Placental epithelial cell (primary cell): ENCODE measurements at places on chromosomes 2 and 18. TPM values are rescaled to one million over a fixed set of nuclear protein-coding genes. Genes with fewer than 3 reads are reported as not detected.

Gene EFHD1
- total RNA-seq, result 3.8 and 5.5 TPM in 2 replicates

Gene TMEM169
- total RNA-seq, result 0.39 TPM in 1 of 2 replicates, not detected in the other

Gene RESP18
- not detected in 2 replicates for total RNA-seq

Gene LHCGR
- not detected in 2 replicates for total RNA-seq

Gene AGXT
- total RNA-seq, result not detected in 2 replicates

Gene SCRN3
- 9.0 and 17.8 TPM in 2 replicates for total RNA-seq

Gene ASB3
- total RNA-seq, result 24.3 and 24.9 TPM in 2 replicates

Gene CCDC74A
- 5.2 and 5.5 TPM in 2 replicates for total RNA-seq

Gene TEX44
- total RNA-seq, result not detected in 2 replicates

Gene SCTR
- not detected in 2 replicates for total RNA-seq

Gene FOXI3
- total RNA-seq, result not detected in 2 replicates

Gene ATOH8
- 0.39 TPM in 1 of 2 replicates, not detected in the other for total RNA-seq

Gene UPP2
- total RNA-seq, result not detected in 2 replicates

Gene TUBA3E
- total RNA-seq, result 0.22 and 0.39 TPM in 2 replicates

Gene INHBB
- 0.39 and 0.76 TPM in 2 replicates for total RNA-seq

Gene GLB1L
- total RNA-seq, result 28.3 and 33.0 TPM in 2 replicates

Gene SATB2
- total RNA-seq, result 0.22 and 1.2 TPM in 2 replicates

Gene UGT1A9
- not detected in 2 replicates for total RNA-seq

Gene PRSS56
- not detected in 2 replicates for total RNA-seq

Gene CSRNP3
- total RNA-seq, result 2.3 and 7.5 TPM in 2 replicates

Gene CCDC178
- total RNA-seq, result not detected in 2 replicates

Gene CNTNAP5
- total RNA-seq, result not detected in 2 replicates

Gene ALPG
- total RNA-seq, result under 0.01 TPM in 1 of 2 replicates, not detected in the other

Gene ACTG2
- 0.39 and 0.98 TPM in 2 replicates for total RNA-seq

Gene UNC80
- not detected in 2 replicates for total RNA-seq

Gene RAB27B
- 9.3 and 9.8 TPM in 2 replicates for total RNA-seq

Gene ITGB6
- 1,146 and 1,311 TPM in 2 replicates for total RNA-seq

Gene TANC1
- 21.6 TPM in 2 replicates for total RNA-seq

Gene MYL12A
- total RNA-seq, result 280 and 290 TPM in 2 replicates

Gene UGT1A10
- total RNA-seq, result not detected in 2 replicates

Gene CROCC2
- total RNA-seq, result not detected in 2 replicates

Gene MARCHF7
- total RNA-seq, result 86.8 and 125 TPM in 2 replicates

Gene DYNAP
- not detected in 2 replicates for total RNA-seq

Gene ARHGAP15
- not detected in 2 replicates for total RNA-seq

Gene CAD
- 46.3 and 52.6 TPM in 2 replicates for total RNA-seq

Gene SLC35G4
- not detected in 2 replicates for total RNA-seq

Gene CIDEA
- total RNA-seq, result not detected in 2 replicates

Gene ITGA4
- total RNA-seq, result 0.79 TPM in 1 of 2 replicates, not detected in the other

Gene STON1
- 6.0 and 8.6 TPM in 2 replicates for total RNA-seq

Gene ALPI
- not detected in 2 replicates for total RNA-seq

Gene ELOA2
- not detected in 2 replicates for total RNA-seq

Gene SLC20A1
- total RNA-seq, result 13.3 and 14.1 TPM in 2 replicates

Gene AMER3
- not detected in 2 replicates for total RNA-seq

Gene MYOM1
- 0.98 and 1.6 TPM in 2 replicates for total RNA-seq

Gene LBX2
- 1.8 and 7.9 TPM in 2 replicates for total RNA-seq

Gene PSME4
- total RNA-seq, result 28.7 and 46.5 TPM in 2 replicates

Gene VIL1
- total RNA-seq, result not detected in 2 replicates

Gene UGT1A8
- not detected in 2 replicates for total RNA-seq

Gene GNAL
- total RNA-seq, result 0.43 and 0.79 TPM in 2 replicates
